ENCODE measurements at places on chromosomes 4 and X. TPM values are rescaled to one million over a fixed set of nuclear protein-coding genes. Genes with fewer than 3 reads are reported as not detected.

GRCh38 chr4:150211016-150211415, 132.8 kb downstream of the DCLK2 start:
- DNase-seq = no peak

- no peak for DNase-seq
Observed at GRCh38 chr4:47143261-47143660, 111.9 kb downstream of the GABRB1 start.

The PAGE4 gene
- total RNA-seq = not detected

The POF1B gene
- 0.21 TPM for total RNA-seq

GRCh38 chrX:39678914-39679313, 418.8 kb downstream of the BCOR start:
- no peak for DNase-seq

GRCh38 chrX:41935832-41936231, 12.5 kb upstream of the CASK start:
- no peak for DNase-seq

- no peak for DNase-seq
Observed at GRCh38 chr4:7629501-7630254, 194.9 kb upstream of the PSAPL1 start.

The DAPP1 gene
- total RNA-seq = 1.6 TPM

DNA sequence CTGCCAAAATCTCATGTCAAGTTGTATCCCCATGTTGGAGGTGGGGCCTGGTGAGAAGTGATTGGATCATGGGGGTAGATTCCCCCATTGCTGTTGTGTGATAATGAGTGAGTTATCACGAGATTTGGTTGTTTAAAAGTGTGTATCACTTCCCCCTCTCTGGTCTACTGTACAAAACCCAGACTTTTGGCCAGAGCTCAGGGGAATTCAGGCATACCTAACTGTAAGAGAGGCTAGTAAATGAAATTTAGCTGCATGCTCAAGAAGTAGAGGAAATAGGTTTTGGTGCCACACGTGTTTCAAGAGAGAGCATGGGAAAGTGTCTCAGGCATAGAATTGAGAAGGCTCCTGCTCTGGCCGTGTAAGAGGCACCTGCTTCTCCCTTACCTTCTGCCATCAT, 190.5 kb upstream of the GALNTL6 start:
- DNase-seq = no peak

The HTN1 gene
- total RNA-seq = not detected

GRCh38 chr4:115343171-115343570, 229.8 kb upstream of the NDST4 start:
- no peak for DNase-seq

The C4orf51 gene
- total RNA-seq = not detected
